Cerebellar nuclear complex (tissue), 1 donor: ENCODE measurements at places on chromosomes 16 and 17.

DNA sequence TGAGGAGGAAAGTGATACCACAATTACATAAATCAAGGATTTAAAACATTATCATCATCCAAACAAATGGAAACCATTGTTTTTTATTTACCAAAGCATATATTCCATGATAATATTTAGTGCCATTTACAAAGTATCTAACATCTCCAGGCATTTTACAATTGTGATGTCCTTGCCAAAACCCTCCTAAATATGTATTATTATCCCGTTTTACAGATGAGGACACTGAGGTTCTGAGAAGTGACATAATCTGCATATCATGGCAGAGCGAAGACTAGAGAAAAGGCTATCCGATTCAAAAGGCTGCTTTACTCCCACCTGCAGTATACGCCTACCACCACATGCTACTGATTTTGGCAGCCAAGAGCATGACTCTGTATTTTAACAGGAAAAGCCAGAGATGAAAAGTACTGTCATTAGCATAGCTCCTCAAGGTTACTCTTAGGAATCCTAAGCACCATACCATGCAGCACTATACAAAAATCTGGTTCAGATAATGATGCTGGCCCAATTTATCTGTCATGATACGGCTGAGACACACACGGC, 301.4 kb downstream of the CA10 start:
- peak; percentile 54 for DNase-seq

- no peak for DNase-seq
Measured at GRCh38 chr17:72654706-72655105, 437.8 kb downstream of the SLC39A11 start.

GRCh38 chr16:3769942-3770341, 52.6 kb upstream of the TRAP1 start:
- no peak for DNase-seq

DNA sequence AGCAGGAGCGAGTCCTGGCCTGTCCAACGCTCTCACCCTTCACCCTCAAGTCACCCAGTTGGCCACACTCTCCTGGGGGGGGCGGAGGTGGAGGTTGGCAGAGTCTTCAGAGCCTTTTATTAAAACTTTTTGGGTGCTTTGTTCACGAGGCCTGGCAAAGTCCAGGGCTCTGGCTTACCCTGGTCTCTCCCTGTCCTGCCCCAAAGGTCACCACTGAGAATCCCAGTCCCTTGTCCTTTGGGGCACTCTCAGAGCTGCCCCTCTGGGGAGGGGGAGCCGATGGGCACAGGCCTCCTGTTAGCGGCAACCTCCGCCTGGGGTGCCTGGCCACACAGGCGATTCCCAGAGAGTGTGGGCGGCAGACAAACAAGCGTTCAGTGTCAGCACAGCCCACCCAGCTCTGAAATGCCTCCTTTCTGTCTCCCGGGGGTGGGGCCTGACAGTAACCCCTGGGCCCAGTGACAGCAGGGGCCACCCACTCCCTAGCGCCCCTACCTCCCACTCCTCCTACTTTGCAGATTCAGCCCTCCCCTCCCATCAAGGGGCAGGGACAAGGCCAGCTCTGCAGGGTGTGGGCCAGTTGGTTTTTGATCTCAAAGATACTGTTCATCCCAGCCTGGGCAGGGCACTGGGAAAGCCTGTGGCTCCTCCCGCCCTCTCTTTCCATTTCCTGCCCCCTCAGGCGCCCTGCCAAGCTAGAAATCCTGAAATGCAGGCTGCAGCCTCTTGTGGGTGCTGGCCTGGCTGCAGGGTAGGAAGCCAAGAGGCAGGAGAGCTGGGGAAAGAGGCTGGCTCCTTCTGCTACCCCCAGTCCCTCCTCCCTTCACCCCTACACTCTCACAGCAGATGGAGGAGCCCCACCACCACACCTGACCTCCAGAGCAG, 36.6 kb upstream of the EMP2 start:
- no peak for DNase-seq

DNA sequence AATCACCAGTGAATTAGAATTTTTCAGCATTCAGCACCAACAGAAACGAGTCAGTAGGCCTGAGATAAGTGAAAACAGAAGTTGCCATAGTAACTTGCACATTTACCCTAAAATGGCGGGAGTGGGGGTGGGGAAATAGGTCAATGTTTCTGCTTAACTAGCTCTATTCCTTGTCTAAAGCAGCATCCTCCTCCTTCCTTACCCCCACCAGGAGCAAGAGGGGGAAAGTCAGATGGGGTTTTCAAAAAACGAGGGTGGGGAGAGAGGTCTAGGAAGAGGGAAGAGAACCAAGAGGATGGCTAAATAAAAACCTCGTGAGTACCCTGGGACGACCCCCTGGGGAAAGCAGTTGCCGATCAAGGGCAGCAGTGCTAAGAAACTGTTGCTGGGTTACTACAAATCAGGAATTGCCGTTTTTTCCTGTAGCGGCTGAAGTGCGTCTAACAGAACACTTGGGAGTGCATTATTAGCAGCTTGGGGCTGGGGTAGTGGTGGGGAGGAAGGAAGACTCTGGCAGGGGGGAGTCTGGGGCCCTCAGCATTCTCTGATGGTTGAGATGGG, 34.4 kb upstream of the MNT start:
- no peak for DNase-seq
